ENCODE measurements at places on chromosomes 13 and 19.

DNA sequence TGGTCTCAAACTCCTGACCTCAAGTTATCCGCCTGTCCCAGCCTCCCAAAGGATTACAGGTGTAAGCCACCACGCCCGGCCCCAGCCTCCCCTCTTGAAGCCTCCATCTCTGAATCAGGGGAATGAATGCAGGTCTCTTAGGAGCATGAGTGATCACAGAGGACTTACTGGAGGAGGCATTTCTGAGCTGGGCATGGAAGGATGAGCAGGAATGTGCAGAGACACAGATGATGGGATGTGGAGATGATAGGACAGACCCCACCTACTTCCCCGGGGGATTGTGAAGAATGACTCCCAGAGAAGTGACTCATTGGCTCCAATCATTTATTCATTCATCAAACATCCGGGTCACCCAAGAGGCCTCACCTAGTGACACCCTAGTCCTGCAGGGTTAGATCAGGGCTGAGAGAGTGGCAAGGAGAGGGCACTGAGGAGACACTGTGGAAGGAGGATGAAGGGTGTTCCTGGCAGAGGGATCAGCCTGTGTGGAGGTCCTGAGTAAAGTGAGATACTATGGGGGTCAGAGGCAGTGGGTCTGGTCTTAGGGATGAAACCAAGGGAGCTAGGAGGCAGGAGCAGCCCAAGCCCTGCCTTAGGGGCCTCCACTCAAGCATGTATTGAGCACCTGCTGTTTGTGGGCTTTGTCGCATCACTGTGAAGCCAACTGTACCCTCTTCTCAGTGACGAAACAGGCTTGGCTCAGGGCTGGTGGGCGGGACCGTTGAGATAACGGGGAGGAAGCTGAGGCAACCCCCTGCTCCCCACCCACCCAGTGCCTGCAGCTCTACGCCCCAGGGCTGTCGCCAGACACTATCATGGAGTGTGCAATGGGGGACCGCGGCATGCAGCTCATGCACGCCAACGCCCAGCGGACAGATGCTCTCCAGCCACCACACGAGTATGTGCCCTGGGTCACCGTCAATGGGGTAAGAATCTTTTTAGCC lies 3.0 kb downstream of the IFI30 start:
- DNase-seq = no peak

DNA sequence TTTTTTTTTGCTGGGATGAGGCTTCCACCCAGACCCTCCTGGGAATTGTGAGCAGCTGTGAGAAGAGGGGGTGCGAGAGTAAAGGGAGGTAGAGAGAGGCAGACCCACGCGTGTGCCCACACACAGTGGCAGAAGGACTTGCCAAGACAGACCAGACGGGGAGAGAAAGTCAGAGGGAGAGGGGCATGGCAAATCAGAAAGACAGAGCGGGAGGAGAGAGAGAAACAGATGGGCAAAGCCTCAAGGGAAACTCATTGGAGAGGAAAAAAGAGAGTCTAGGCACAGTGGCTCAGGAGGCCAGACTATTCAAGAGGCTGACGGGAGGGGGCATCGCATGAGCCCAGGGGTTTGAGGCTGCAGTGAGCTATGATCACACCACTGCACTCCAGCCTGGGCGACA lies 17.0 kb downstream of the CATSPERG start:
- DNase-seq = no peak

DNA sequence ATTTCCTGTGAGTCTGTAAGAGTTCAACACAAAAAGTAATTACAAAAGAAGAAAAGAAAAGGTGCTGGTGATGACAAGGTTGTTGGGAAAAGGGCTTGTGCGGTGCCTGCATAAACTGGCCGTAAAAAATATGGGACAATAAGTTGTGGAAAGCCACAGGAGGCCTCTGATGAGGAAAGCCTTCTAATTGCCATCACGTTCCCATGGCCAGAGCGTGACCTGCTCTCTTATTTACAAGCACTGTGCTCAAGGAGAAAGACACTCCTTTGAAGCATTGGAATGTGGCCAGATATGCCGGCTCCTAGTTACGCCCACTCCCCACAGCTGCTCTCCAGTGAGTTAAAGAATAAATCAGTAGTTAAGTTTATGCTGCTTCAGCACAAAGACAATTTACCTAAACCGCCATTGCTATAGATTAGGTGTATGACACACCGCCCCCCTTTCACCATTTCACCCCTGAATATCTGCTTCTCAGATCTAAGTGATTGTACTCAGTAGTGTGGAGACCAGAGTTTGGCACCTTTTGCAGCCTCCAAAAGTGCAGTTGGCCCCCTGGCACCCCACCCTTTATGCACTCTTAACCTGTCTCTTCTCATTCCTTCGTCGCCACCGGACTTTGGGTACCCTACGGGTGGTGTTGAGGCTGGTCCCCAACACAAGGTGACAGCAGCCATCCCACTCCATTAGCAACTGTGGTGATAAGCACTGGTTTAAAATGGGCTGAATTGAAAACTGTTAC lies 8.1 kb upstream of the PGLYRP1 start:
- no peak for DNase-seq

GRCh38 chr19:55339105-55339888 lies at the start of gene KMT5C:
Gene KMT5C, plus strand, starts transcription at chr19:55339876. Its CDS starts 2,061 bp downstream, at chr19:55341937.
- DNase-seq = peak; percentile 100

- DNase-seq = no peak
Measured at GRCh38 chr13:111912991-111913760, 153.8 kb upstream of the SOX1 start.
